ENCODE measurements at places on chromosomes 3 and 15. TPM values are rescaled to one million over a fixed set of nuclear protein-coding genes. Genes with fewer than 3 reads are reported as not detected.

GRCh38 chr3:190132371-190132770 is 11.7 kb upstream of the P3H2 start:
- no peak for DNase-seq

- no peak for DNase-seq
Measured at GRCh38 chr15:42070279-42070975, 23.9 kb downstream of the PLA2G4D start.

GRCh38 chr3:16316396-16316795 is 51.4 kb downstream of the OXNAD1 start:
- DNase-seq, result no peak

- DNase-seq, result no peak
Measured at GRCh38 chr3:167115331-167115934, 264.7 kb downstream of the ZBBX start.

GRCh38 chr3:142853270-142854168 is 35.4 kb downstream of the PCOLCE2 start:
- no peak for DNase-seq

DNA sequence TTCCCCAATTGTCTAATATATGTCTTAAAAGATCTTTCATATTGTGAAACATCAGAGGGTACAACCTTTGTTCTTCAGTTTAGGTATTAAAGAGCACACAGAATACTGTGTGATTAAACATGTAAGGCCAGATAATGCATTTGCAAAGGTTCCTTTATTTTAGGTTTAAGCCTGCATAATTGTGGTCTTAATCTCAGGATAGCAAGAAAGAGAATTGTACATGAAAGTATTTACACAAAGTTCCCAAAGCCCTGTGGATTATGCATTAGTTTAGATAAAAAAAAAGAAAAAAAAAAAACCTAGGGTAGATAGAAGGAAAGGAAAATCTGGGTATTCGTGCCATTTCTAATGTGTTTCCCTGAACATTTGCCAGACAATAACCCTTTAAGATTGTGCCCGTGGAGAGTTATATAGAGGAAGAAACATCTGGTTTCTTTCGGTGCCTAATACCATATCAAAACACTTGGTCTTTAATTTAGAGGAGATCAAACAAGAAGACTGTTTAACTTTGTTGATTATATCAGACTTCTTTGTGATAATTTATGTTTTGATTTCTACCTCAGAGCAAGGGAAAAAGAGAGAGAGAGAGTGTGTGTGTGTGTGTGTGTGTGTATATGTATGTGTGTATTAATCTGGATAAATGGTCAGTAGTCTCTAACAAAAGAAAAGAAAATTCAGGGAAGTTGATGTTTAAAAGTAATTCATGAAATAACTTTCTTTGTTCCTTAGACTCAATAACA is 139.6 kb upstream of the CGNL1 start:
- DNase-seq, result no peak

DNA sequence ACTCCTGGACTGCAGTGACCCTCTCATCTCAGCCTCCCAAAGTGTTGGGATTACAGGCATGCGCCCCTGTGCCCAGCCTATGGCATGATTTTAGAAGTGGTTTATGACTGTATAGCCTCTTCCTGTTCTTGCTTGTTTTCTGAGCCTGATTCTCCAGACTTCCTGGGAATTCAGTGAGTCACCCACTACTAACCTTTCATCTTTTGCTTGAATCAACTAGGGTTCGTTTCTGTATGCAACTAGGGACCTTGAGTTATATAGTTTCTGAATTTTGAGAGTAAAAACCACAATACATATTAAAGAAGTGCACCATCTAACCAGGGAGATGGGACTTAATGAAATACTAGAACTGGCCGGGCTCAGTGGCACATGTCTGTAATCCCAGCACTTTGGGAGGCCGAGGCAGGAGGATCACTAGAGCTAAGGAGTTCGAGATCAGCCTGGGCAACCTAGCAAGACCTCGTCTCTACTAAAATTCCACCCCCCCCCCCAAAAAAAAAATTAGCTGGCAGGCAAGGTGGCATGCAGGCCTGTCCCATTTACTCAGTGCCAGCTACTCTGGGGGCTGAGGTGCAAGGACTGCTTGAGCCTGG is 76.0 kb downstream of the ZNF609 start:
- no peak for DNase-seq

DNA sequence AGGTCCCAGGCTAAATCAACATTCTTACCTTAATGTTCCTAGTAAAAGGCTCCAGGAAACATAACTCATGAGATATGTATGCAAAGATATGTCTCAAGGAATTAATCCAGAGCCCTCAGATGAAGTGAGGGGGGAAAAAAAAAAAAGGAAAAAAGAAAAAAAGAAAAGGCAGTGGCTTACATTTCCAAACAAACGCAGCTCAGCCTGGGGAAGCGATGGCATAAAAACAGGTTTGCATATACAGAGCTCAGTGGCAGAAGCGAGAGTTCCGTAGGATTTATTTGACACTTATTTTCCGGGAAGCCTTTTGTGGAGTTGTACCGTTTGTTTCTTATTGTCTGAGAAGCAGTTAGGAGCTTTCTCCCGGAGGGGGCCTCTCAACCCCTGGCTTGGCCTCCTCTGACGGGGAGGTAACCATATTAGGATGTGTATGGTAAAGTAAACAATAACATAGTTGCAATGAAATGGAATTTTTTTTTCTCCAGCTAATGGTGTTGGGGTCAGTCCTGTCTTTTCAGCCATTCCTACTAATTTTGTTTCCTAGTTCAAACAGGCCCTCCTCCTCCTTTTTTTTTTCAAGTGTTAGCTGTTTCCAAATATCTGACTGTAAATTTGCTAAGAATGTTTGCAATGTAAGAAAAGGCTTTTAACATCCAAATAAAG is 338.6 kb downstream of the FOXP1 start:
- no peak for DNase-seq

- no peak for DNase-seq
Measured at GRCh38 chr3:116836286-116836685, 126.7 kb downstream of the TUSC7 start.

- DNase-seq, result no peak
Measured at GRCh38 chr3:143135150-143135549, 15.6 kb downstream of the CHST2 start.

DNA sequence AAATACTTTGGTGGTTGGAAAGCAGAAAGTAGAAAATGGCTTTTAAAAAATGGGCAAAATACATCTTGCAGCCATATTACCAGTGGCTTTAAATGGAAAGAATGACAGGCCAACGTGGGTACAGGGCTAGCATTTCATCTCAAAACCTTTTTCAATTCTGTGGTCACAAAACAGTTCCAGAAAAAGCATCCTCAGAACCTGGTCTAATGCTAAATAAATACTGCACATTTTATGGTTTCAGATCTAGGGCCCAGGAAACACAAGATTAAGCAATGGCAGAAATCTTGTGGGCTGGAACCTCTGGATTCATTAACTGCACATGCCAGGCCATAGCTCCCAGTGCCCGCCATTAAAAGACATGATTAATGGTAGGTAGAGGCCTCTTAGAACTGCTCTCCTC is 470.2 kb upstream of the RASGRP1 start:
- DNase-seq, result no peak

DNA sequence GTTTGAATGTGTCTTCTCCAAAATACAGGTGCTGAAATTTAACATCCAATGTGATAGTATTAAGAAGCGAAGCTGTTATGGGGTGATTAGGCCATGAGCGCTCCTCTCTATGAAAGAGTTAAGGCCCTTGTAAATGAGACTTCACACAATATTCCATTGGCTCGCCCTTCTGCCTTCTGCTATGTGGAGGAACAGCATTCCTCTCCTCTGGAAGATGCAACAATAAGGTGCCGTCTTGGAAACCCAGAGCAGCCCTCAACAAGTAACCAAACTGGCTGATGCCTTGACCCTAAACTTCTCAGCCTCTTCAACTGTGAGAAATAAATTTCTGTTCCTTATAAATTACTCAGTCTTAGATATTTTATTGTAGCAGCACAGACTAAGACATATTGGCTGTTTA is 874.6 kb downstream of the ROBO1 start:
- DNase-seq, result no peak

FBLN2 gene
- polyA plus RNA-seq, result not detected

SPTSSB gene
- polyA plus RNA-seq, result not detected

CCDC12 gene
- polyA plus RNA-seq, result 201 TPM

ATP13A5 gene
- polyA plus RNA-seq, result not detected

ALDH1L1 gene
- 0.24 TPM for polyA plus RNA-seq

TMEM40 gene
- not detected for polyA plus RNA-seq

ANKRD63 gene
- polyA plus RNA-seq, result 0.63 TPM

SLCO2A1 gene
- 1.0 TPM for polyA plus RNA-seq

NBEAL2 gene
- 67.5 TPM for polyA plus RNA-seq

ACOX2 gene
- not detected for polyA plus RNA-seq

All from K562 (cell line).